ENCODE measurements at places on chromosomes 5 and 9.

DNA sequence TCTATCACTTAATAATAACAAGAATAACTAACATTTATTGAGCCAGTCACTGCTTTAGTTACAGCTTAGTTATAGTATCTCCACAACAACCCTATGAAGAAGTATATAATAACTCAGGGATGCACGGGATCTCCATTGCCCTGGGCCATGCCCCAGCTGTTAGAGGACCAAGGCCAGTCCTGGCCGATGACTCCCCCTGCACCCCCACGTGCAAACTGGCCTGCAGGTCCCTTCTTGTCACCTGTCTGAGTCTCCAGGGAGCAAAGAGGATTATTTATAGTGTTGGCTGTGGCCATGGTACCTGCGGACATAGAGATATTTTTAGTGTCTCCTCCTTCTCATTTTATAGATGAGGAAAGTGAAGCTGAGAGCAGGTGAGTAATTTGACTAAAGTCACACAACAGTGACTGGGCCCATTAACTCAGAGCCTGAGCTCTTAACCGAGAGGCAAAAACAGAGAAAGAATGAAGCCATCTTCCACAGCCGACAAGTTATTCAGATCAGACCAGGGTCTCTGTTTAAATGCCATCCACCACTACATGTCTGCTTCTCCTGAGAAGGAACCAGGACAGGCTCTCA is 94.4 kb downstream of the TMEM215 start:
- DNase-seq = no peak

GRCh38 chr5:57432876-57433275 is 49.7 kb downstream of the ACTBL2 start:
- DNase-seq = no peak

GRCh38 chr5:134918861-134919260 is 13.9 kb downstream of the PCBD2 start:
- no peak for DNase-seq

DNA sequence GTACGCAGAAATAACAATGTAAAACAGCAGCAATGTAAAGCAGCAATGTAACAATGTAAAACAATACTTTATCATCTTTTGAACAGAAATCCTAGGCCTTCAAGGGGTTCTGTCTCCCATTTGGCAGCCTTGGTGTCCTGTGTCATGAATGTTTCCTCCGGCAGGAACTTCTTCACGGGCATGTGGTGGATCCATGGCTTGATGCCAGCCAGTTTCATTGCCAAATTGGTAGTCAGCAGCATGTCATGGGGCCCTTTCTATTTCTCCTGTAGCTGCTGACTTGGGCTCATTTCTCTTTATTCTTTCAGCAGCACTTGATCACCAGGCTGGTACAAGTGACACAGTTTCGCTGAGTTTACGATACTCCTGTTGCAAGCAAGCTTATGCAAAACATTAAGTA is 275.3 kb downstream of the HTR1A start:
- no peak for DNase-seq

DNA sequence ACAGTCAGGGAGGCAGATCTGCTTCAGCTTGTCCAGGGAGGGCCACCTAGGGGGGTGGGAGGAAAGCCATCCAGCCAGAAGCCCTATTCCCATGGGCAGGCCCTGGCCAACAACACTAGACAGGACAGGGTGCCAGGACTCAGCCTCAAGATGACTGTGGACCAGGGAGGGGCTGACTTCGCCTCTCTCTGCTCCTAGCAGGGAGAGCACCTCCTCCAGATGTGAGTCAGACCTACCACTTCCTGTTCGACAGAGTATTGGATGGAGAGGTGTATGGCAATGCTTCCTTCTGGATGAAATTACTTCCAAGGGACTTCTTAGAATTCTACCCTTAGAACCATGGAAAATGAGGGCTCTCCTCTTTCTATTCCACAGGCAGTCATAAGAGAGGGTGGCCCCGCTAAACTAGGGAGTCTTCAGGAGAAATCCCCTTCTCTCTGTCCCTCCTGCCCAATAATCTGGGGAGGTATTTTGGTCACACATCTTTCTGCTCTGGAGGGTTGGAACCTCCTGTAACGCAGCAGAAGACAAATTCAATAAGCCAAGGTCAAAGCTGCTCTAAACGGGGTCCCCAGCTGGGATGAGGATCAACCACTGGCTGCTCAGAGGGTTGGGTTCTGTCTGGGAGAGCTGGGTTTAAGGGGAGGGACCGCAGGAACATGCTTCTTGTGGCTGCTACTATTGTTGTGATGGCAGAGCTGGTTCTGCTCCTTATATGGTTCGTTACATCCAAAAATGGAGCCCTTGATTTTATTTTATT is 23.2 kb upstream of the RCL1 start:
- DNase-seq = no peak

GRCh38 chr5:133273661-133274596 is 222.1 kb downstream of the HSPA4 start:
- DNase-seq = no peak

GRCh38 chr5:139394123-139394653 is 716 bp downstream of the PROB1 start:
- DNase-seq = no peak

DNA sequence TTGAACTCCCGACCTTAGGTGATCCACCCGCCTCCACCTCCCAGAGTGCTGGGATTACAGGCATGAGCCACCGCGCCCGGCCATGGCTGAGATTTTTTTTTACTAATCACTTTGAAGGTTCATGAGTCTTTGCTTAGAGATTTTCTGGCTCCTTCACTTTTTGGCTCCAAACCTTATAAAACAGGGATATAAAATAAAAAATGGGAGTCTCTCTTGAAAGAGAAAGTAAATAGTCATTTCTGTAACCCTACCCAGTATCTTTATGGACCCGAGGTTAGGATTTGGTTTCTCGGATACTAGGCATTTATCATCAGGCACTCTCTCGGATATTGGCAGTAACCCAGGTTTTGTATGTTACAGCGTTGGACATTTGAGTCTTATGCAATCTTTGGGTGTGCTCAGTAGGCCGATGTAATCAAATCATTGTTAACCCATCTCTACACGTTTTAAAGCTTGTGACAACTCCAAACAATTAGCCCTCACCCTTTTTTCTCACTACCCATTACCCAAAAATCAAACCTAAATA is 25.3 kb downstream of the STXBP1 start:
- no peak for DNase-seq

DNA sequence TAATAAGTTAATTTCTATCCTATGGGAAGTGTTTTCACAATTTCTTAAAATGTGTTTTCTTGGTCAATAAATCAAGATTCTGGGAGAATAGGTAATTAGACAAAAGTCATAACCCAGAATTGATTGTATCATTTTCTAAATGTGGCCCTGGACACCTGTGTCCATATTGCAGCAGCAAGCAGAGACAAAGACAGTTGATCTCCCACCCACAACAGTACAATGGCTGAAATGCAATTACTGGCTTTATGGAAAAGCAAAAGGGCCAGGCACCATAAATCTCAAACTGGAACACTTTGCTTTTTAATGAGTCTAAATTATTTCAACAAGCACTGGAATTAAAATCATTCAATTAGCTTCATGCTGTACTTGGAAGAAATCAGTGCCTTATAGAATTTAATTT is 157.2 kb downstream of the ESM1 start:
- no peak for DNase-seq

All from cortex of kidney (tissue), 1 donor.